SIG-M5 (cell line): ENCODE measurements at places on chromosomes 12 and 14.

- DNase-seq: no peak
These were observed 1616.5 kb upstream of the FLRT2 start for GRCh38 chr14:83913476-83913875.

GRCh38 chr14:95918466-95918865 is 41.8 kb downstream of the TUNAR start:
- DNase-seq: no peak

- DNase-seq: no peak
These were observed 937.2 kb upstream of the FLRT2 start for GRCh38 chr14:84592770-84593169.

GRCh38 chr12:117430246-117430645 is 68.8 kb upstream of the NOS1 start:
- DNase-seq: no peak

GRCh38 chr14:92633274-92633616 is 115.2 kb downstream of the LGMN start:
- DNase-seq: no peak
